ENCODE measurements at places on chromosomes 11 and 22.

DNA sequence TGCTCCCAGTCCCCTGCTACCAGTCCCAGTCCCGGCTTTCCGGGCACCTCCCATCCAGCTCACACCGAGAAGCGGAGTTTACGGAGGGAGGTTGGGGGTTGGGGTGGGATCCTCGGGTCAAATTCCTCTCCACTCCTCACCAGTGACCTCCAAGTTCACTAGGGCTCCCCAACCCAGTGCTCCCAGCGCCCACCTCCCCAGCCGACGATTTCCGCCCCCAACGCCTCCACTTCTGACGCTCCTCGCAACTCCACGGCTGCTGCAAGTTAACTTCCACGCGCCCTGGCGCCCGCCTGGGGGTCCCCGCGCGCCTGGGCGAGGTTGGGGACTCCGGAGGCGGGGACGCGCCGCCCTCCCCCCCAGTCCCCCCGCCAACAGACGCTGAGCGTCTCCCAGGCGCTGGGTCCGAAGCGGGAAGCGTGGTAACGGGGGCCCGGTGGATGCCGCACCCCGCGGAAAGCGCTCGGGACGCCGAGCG lies 526 bp downstream of the TPST2 start:
- DNase-seq: no peak

DNA sequence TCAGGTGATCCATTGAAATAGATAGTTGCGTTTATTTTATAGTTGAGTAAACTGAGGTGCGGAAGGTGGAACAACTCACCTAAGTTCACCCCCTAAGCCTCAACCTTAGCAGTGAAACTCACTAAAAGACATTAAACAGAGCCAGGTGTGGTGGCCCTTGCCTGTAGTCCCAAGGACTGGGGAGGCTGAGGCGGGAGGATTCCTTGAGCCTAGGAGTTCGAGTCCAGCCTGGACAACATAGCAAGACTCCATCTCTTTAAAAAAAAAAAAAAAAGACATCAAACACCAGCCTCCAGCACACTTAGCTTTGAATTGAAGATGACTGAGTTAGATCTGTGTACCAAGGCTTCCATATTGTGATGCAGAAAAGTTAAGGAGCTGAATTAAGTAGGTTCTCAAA lies 845 bp upstream of the RAB36 start:
- DNase-seq: no peak

DNA sequence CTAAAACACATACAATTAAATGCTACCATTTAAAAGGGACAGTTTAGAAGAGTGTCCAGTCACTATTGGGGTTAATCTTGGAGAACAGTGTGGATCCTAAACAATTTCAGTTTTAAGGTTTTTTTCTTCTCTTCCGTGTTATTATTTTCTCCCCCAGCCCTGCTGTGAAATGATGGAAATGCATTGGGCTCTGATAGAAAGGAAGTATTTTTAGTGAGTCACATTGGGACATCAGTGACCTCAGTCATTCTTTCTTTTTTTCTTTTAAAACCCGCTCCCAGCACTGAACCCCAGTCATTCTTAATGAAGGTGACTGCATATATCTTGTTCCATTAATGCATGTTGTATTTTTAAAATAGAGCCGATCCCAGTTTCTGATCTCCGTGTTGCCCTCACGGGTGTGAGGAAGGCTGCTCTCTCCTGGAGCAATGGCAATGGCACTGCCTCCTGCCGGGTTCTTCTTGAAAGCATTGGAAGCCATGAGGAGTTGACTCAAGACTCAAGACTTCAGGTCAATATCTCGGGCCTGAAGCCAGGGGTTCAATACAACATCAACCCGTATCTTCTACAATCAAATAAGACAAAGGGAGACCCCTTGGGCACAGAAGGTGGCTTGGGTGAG lies 93.2 kb upstream of the OR4B1 start:
- no peak for DNase-seq

GRCh38 chr11:130728185-130729180 lies 187.8 kb downstream of the SNX19 start:
- no peak for DNase-seq

- no peak for DNase-seq
Observed at GRCh38 chr22:43848366-43849171, 13.7 kb downstream of the SULT4A1 start.

DNA sequence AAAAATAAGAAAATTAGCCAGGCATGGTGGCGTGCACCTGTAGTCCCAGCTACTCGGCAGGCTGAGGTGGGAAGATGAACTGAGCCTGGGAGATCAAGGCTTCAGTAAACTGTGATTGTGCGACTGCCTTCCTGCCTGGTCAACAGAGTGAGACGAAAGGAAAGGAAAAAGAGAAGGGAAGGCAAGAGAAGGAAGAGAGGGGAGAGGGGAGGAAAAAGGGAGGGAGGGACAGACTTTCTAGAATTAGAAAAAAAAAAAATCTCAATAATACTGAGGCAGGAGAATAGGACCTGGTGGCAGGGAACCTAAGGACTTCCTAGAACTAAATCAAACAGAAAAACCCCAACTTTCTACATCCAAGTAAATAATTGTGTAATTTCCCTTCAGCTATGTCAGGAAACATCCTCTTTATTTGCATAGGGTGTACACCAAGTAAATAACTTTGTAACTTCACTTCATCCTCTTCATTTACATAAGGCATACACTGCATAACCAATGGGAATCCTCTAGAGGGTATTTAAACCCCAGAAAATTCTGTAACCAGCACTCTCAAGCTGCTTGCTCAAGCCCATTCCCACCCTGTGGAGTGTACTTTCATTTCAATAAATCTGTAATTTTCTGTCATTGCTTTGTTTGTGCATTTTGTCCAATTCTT lies 8.7 kb downstream of the SBF2 start:
- DNase-seq: no peak

DNA sequence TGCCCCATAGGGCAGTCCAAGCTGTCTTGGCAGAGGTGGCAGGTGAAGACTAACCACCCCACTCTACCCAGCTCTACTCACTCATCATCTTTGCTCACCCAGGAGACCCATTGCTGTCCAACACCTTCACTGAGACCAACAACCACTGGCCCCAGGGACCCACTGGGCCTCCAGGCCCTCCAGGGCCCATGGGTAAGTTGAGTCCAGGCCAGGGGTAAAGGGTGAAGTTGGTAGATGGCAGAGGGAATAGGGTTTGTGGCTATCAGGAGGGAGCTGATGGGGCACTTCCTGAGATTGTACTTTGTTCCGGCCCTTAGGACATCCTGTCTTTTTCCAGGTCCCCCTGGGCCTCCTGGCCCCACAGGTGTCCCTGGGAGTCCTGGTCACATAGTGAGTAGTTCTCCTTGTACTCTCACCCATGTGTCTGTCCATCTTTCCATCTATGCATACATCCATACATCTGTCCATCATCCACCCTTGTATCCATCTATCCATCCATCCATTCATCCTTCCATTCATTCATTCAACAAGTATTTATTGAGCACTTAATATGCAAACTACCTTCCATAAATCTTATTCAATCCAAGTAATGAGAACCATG lies 27.7 kb downstream of the EMID1 start:
- DNase-seq: no peak

DNA sequence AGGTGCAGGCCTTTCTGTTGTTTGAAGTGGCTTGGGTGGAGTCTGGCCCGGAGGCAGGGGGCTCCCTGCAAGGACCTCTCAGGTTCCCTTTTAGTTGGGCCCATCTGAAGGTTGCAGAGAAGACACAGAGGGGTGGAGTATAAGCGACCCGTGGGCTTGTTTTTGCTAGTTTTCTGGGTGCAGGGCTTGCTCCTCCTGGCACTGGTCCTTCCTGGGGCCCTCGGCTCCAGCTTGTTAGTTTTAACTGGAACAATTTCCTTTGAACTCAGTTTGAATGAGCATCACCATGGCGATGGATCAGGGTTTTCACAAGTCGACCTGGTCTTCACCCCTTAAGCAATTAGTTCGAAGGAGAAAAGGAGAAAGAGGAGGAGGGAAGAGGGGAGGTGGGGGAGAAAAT lies 28.5 kb upstream of the OAF start:
- no peak for DNase-seq

GRCh38 chr11:20566591-20567434 lies 32.6 kb upstream of the SLC6A5 start:
- DNase-seq: no peak

DNA sequence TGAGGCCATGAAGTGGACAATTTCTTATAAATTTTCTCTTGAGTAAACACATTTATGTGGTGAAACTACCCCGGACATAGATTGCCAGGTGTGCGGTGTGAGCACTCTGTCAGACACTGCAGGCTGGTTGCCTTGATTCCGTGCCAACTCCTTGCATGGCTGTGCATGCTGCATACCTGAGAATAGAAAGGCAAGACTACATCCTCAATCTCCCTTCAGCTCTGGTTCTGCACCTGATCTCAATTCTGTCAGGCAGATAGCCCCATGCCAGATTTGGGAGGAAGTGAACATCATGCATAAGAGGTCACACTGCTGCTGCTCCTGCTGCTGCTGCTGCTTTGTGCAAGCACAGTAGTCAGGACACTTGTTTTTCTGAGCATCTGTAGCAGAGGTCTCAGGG lies 42.5 kb upstream of the DEUP1 start:
- no peak for DNase-seq

DNA sequence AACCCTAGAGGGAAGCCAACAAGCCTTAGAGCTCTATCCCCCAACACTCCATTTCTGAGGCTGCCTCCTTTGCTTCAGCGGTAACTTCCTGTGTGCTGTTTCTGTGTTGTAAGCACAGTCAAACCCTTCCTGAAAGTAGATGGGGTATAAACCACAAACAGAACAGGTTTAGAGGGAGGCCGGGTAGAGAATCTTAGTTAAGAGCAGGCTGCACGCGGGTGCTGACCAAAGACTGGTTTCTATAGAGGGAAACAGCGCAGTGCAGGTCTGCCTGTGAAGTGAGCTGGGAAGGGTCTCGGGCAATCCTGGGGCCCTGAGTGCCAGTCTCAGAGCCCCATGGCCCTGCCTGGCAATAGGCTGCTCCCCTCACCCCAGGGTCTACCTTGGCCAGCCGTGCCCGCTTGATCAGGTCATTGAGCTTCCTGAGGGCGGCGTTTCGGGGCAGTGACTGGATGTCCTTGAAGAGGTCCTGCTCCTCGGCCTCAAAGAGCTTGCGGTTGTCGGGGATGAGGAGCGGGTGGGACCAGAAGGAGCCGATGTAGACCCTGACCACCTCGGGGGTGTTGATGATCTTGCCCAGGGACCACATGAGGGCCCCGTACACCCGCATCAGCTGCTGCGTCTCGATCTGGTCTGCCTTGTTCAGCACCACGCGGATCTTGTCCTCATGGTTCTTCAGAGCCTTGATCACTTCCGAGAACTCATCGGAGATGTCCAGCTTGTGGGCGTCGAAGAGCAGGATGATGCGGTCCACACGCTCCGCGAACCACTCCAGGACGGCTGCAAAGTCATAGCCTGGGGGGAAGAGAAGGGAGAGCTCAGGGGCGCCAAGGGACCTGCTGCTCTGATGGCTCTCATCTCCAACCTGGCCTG lies 15.3 kb upstream of the CDC42BPG start:
- DNase-seq: peak; percentile 84

- DNase-seq: peak; percentile 52
Observed at GRCh38 chr11:130315354-130315970, 745 bp upstream of the ZBTB44 start.

DNA sequence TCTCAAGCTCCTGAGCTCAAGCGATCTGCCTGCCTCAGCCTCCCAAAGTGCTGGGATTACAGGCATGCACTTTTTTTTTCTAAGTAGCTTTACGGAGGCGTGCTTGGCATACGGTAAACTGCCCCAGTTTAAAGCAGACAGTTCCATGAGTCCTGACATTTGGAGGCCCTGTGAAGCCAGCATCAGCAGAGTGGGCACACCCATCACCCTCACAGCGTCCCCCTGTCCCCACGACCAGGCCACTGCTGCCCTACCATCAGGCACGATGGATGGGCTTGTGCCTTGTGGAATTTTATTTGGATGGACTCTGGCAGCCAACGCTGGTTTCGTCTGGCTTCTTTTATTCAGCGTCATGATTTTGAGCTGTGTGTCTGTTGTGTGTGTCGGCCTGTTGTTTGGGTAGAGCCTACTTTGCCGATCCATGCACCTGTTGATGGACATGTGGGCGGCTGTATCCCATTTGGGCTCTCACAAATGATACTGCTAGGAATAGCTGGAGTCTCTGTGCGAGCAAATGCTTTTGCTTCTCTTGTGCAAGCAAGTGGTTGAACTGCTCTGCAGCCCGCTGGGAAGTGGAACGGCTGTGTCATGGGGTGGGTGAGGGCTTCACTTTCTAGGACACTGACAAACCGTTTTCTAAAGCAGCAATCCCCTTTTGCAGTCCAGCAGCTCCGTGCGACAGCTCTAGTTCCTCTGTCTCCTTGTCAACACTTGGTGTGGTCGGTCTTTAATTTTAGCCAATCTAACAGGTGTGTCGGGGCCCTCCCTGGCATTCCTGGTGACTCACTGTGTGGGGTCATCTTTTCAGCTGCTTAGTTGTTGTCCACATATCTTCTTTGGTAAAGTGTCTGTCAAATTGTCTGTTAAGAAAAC lies 23.8 kb downstream of the KCNQ1 start:
- DNase-seq: no peak

DNA sequence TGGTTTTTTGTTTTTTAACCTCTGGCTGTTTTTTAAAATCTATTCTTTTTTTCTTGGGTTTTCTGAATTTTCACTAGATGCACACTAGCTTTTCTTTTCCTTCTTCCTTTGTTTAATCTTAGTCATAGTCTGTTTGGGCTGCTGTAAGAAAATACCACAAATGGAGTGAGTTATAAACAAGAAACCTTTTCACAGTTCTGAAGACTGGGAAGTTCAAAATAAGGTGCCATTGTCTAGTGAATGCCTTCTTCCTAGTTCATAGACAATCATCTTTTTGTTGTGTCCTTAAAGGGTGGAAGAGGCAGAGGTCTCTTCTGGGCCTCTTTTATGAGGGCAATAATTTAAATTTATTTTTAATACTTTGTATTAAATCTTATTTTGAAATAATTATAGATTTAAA lies 532.9 kb upstream of the ANO5 start:
- no peak for DNase-seq

GRCh38 chr11:120694726-120695125 lies 183.2 kb downstream of the GRIK4 start:
- no peak for DNase-seq

DNA sequence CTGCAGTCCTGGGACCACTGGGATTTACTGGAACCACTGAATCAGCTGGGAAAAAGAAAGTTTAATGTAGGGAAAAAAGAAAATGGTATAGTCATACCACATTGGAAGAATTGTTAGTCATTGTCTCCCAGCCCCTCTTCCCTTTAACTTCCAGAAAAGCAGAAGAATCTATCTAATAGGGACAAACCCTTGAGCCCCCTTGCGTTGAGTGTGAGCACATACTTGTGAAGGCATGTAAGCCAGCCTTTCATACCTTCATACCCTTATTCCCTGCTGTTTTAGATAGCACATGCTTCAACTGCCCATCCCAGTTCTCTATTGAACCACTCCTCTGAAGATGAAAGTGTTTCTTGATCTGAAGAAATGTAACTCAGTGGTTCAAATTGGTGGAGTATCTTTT lies 6.6 kb downstream of the TREH start:
- DNase-seq: no peak

- DNase-seq: no peak
Observed at GRCh38 chr22:36351921-36352802, 35.6 kb downstream of the MYH9 start.

- no peak for DNase-seq
Observed at GRCh38 chr22:24510637-24511625, 15.8 kb downstream of the UPB1 start.

All from GM12892 (cell line).